Suppressor macrophage treated with lipopolysaccharide for 1 hour (primary cell): ENCODE measurements at places on chromosomes 1 and 21.

GRCh38 chr1:211646566-211646965, 28.9 kb downstream of the NEK2 start:
- no peak for DNase-seq

GRCh38 chr1:174197088-174197487, 37.8 kb downstream of the RABGAP1L start:
- DNase-seq = no peak

GRCh38 chr1:115710859-115711624, 57.5 kb downstream of the CASQ2 start:
- no peak for DNase-seq

DNA sequence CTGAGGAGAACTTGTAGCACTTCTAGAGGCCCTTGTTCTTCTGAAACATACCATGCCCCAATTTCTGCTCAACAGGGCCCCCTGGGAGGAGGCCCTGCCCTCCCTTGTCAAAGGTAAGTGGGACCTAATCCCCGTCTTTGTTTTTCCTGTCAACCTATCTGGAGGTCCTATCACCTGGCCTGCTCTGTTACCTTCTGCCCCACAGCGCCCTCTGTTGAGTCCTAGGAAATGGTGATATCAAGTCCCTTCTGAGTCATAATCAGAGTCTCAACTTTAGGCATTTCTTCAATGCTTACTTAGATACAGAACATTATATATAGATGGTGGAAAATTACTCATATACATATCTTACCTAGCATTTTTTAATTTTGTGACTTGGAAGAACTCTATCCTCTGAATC, 28.2 kb upstream of the FCRL4 start:
- DNase-seq = peak; percentile 28

DNA sequence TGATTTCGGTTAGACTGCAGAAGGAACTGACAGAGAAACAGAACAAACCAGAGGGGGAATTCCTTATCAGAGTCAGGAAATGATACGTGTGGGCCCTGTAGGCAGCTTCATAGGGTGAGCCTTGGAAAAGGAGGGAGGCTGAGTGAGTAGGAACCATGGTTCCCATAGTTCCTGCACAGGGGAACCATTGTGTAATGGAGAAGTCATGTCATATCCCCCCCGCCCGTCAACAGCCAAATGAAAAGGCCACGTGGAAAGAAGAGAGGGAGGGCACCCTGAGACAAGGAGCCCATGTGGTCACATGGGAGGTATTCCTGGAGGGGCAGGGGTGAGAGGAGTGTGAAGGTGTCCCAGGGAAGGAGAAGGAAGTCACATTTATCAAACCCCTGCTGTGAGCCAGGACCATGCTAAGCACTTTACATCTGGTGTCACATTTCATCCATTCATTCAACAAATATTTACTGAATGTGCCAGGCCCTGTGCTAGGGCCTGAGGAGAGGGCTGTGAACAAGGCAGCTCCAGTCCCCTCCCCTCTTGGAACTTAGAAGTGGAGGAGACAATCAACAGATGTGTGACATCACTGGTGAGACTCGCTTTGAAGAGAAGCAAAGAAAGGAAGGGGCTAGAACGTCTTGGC, 15.7 kb upstream of the FGR start:
- peak; percentile 96 for DNase-seq
